ENCODE measurements at places on chromosomes 7 and 10.

DNA sequence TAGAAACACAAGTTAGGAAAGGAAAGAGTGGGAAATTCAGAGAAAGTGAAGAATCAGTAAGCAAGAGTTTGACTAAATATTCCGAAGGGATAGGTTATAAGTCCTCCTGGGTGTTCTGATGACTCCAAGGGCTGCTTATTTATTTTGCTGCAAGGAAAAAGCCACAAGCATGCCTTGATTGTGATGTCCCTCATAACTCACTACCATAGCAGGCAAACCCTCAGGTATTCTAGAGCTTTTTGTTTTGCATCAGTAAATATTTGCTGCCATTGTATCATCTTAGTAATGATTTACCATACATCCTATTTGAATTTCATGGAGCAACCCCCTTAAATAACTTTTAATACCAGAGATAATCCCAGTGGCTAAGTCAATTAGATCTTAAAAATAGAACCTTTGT is 688.1 kb downstream of the SUGCT start:
- DNase-seq, result no peak

GRCh38 chr7:26054386-26054785 is 97.6 kb upstream of the NFE2L3 start:
- DNase-seq, result no peak

DNA sequence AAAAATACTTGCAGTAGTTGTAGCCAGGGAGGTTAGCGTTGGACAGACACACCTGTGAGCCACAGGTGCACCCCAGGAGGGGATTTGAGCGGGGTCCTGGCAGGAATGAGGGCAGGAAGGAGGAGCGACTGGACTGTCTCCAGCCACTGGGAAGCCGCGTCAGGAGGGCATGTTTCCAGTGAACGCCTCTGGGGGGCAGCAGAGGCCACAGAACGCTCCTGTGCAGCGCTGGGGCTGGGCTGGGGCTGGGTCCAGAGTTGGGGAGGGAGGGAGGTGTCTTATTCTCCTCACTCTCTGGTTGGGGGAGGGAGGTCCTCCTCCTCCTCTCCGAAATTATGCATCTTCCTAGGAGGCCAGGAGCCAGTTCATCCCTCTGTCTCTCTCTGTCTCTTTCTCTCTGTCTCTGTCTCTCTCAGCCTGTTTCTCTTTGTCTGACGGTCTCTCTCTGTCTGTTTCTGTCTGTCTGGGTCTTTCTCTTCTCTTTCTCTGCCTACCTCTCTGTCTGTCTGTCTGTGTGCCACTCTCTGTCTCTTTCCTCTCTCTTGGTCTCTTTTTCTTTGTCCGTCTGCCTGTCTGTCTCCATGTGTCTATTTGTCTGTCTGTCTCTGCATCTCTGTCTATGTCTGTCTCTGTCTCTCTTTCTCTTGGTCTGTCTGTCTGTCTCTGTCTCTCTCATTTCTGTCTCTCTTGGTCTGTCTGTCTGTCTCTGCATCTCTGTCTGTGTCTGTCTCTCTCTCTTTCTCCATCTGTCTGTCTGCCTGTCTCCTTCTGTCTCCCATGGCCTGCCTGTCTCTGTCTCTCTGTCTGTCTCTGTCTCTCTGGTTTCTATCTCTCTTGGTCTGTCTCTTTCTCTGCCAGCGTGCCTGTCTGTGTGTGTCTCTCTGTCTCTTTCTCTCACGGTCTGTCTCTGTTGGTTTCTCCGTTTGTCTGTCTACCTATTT is 9.9 kb upstream of the PSMG3 start:
- DNase-seq, result peak; percentile 86

GRCh38 chr10:112875476-112876267 is 74.4 kb upstream of the TCF7L2 start:
- DNase-seq, result no peak

DNA sequence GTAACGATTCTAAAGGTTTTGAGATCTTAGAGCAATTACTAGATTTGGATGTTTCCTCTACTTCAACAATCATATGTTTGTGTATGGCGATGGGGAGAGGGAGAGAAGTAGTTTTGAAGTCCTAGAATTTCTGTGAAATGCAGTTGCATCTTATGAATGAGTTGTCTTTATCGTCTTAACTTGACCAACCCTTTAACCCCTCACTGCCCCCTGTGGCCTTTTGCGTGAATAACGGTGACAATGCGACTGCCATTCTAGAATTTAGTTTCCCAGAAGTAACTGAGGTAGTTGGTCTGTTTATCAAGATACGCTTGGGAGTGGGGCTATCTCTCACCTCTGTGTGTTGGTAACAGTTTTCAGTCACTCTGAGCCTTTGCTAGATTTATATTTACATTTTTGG is 204.6 kb downstream of the HDAC9 start:
- no peak for DNase-seq

- DNase-seq, result no peak
Measured at GRCh38 chr10:130635528-130635927, 499.3 kb downstream of the GLRX3 start.

- no peak for DNase-seq
Measured at GRCh38 chr7:17075601-17076255, 193.9 kb upstream of the AGR3 start.

- no peak for DNase-seq
Measured at GRCh38 chr10:133528296-133528844, 1.2 kb downstream of the CYP2E1 start.

DNA sequence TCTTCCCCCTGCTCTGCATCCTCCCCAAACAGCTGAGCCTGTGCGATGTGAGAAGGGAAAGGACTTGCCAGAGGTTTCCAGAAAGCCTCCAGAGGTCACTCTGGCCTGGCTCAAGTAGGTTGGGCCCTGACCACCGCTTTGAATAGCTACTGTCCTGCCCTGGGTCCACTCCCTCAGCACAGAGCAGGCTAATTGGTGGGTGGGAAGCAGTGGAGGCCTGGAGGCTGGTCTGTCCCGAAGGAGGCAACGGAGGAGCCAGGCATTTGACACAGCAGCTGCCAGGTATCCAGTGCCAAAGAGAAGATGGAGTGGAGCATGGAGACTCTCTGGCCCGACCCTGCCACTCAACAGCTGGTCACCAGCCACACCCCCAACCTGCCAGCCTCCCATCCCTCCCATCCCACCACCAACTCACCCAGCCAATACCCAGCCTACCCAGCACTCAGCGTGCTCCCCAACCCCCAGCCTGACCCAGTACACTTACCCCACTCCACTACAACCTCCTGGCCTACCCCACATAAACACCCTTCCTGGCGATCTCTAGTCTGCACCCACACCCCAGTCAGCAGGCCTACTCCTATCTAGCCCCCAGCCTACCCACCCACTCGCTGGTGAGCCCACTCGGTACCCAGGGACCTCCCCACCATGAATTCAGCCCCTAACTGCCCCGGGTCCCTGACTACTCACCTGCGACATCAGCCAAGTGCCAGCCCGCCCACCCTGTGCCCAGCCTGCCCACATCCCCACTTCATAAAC is 64.6 kb upstream of the COL13A1 start:
- no peak for DNase-seq

GRCh38 chr10:13321576-13321975 is 21.7 kb upstream of the PHYH start:
- no peak for DNase-seq

- DNase-seq, result no peak
Measured at GRCh38 chr7:149733131-149733923, 40.1 kb downstream of the ZNF467 start.

DNA sequence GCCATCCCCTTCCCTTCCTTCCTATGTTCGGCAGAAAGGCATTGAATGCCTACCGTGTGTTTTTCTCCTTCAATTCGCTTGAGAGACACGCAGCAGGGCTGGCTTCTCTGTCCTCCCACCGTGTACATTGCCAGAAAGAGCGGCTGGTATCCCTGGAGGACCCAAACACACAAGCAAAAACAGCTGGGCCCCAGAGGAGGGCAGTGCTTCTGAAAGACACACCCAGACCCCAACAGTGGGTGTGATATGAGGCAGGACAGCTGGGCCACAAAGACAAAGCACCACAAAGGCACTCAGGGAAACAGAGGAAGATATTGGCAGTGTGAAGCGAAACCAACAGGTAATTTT is 133.1 kb upstream of the SH2B2 start:
- no peak for DNase-seq

DNA sequence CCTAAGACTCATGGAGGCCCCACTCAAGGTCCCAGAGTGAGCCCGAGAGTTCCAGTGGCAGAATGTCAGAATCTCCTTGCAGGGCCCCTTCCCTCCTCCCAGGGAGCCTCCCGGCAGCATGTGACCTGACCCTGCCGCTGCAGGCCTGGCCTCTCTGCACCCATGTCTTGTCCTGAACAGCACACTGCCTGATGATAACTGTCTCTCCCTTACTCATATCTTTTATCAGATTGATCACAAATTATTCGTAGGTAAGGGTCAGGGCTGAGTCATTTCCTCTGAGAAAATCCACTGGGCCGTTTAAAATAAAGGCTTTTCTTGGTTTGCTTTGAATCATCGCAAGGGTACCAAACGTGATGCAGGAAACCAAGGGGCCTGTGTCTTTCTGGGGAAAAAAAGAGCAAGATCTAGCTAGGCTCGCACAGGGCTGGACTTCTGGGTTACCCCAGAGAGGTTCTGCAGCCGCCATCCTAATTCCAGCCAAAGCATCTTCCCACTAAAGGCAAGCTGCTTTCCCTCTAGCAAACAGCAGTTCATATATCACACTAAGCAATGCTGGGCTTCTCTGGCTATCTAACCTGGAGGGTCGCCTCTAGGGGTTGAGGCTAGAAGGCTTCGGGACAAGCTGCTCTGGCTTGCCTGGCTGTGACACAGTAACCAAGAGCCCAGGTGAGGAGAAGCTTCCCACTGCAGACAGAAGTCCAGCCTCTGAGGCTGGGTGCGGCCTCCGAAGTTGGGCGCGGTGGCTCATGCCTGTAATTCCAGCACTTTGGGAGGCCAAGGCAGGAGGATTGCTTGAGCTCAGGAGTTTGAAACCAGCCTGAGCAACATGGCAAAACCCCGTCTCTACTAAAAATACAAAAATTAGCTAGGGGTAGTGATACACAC is 104.9 kb downstream of the SPDYE5 start:
- DNase-seq, result no peak

DNA sequence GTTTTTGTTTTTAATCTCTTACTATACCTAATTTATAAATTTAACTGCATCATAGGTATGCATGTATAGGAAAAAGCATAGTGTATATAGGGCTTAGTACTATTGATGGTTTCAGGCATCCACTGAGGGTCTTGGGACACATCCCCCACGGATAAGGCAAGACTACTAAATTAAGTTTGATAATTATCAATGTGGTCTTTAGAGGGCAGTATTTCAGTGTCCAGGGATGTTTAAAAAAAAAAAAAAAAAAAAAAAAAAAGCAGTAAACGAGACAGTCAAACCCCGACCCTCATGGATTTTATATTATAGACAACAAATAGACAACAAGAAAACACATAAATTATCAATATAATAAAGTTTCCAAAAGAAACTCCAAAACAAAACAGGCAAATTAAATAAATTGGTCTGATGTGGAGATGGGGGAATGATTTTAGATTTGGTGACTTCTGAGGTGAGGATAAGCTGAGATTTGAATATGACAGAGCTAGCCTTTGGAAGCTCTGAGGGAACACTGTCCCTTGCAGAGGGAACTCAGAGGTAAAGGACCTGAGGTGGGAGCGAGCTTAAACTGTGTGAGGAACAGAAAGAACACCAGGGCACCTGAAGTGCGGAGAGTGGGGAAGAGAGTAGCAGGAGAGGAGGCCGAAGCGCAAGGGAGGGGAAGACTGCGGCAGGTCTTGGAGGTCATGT is 14.8 kb downstream of the ACSM6 start:
- DNase-seq, result no peak

DNA sequence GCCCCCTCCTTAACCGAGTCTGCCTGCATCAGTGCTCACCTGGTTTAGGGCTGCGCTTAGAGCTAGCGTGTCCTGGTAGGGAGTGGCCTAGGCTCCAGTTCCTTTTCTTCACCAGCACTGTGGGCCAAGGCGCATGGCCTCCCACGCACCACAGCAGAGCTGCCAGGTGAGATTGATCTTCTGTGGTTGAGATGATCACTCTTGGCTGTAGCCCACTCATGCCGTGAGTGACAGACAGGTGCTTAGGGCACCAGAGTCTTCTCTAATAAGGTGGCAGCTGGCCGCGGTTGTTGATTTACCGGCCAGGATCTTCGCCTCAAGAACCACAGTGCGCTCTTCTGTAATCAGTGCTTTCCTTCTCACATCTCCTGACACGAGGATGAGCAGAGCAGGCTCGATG is 157.2 kb upstream of the INSYN2A start:
- no peak for DNase-seq

GRCh38 chr10:66931949-66932343 is 6.1 kb downstream of the LRRTM3 start:
- DNase-seq, result no peak

GRCh38 chr7:84105586-84105985 is 89.0 kb downstream of the SEMA3A start:
- DNase-seq, result no peak

DNA sequence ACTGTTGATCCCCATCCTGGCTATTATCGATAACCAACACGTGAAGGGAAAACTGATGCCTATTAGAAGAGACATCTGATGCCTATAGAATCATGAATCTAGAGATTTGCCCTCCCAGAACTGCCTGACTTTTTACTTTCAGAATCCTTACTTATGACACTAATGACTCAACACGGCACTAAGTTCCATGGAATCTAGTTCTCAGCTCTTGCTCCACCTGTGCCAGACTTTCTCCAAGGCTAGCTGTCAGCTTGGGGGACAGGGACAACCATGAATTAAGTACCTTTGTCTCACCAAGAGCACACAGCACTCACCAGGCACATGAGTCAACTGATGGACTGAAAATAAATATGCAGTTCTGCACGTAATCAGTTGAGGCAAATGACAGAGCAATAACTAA is 184.2 kb downstream of the FRMD4A start:
- no peak for DNase-seq

DNA sequence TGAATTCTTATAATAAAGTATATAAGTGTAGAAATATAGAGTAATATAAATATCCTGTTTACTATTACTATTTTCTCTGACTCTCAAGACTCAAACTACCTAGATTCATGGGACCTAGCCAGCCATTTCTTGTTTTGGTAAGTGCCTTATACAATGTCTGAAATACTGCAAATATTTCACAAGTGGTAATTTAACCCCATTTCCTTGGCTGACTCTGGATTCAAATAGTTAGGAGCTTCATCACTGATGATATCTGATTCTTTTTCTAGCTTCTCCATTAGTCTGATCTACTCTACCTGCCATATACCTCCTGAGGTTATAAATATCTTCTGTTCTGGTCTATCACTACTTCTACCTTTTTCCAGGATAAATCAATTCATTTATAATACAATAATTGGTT is 6.4 kb upstream of the RALA start:
- DNase-seq, result no peak

- DNase-seq, result peak; percentile 78
Measured at GRCh38 chr10:84138478-84139125, 707 bp upstream of the GHITM start.

- no peak for DNase-seq
Measured at GRCh38 chr7:154451480-154452457, 399.6 kb downstream of the DPP6 start.

DNA sequence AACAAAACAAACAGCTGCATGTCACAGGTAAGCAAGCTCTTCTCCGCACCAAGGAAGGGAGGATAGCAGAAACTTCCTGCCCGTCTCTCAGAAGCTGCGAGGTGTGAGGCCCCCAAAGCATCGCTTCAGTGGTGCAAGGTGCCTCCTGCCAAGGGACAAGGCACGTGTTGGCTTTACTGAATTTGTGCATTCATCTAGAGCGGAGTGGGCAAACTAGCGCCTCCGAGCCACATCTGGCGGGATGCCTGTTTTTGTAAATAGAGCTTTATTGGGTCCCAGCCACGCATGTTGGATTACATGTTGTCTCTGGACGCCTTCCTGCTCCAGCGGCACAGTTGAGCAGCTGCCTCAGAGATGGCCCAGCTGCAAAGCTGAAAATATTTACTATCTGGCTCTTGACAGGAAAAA is 27.7 kb downstream of the PHYH start:
- no peak for DNase-seq

All from Right ventricle myocardium inferior (tissue), 1 donor.